Left renal cortex interstitium (tissue), 4 donors: ENCODE measurements at places on chromosomes 12 and 14. TPM values are rescaled to one million over a fixed set of nuclear protein-coding genes. Genes with fewer than 3 reads are reported as not detected.

Gene P2RX4
- 35.1 TPM for polyA plus RNA-seq

Gene IAPP
- not detected for polyA plus RNA-seq

Gene SOX5
- 6.2 TPM for polyA plus RNA-seq

Gene TROAP
- 32.8 TPM for polyA plus RNA-seq

Gene COPZ1
- 212 TPM for polyA plus RNA-seq

Gene TAS2R31
- polyA plus RNA-seq, result 1.7 TPM

Gene OASL
- polyA plus RNA-seq, result 0.13 TPM

Gene TAC3
- polyA plus RNA-seq, result 1.4 TPM

Gene RND1
- polyA plus RNA-seq, result 2.7 TPM

Gene SLC39A9
- 86.1 TPM for polyA plus RNA-seq

Gene CNIH1
- polyA plus RNA-seq, result 127 TPM

Gene KIF5A
- polyA plus RNA-seq, result 0.30 TPM

Gene PPFIBP1
- polyA plus RNA-seq, result 57.0 TPM

Gene EAPP
- 83.0 TPM for polyA plus RNA-seq

Gene TSPAN19
- polyA plus RNA-seq, result 0.58 TPM

Gene CCDC91
- 32.8 TPM for polyA plus RNA-seq

Gene DEPDC4
- polyA plus RNA-seq, result 5.1 TPM

Gene GDF11
- polyA plus RNA-seq, result 29.2 TPM
